Neural progenitor cell (in vitro differentiated cells): ENCODE measurements at places on chromosomes 4 and X. TPM values are rescaled to one million over a fixed set of nuclear protein-coding genes. Genes with fewer than 3 reads are reported as not detected.

DNA sequence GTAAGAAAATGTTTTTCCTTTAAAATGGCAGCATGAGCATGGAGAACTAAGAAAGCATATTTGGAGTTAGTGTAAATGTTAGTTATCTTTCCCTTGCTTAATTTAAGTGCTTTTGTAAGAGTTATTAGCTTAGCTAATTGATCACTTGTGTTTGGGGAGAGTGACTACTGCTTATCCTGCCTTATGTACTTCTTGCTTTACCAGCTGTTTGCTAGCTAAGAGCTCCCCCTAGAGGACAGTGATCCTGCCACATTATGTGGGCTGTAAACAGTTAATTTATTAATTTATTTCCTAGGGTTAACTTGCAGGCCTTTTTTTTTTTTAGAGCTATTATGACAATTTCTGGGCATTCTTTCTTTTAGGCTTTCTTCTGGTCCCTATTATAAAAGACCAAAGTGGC is 435.8 kb downstream of the MAGEB5 start:
- no peaks in the 10 kb centered on the region for H3K27me3 ChIP-seq
- no peaks in the 10 kb centered on the region for H3K36me3 ChIP-seq
- H3K27ac ChIP-seq = no peak overlapping the region
- no peak for DNase-seq
- no peaks in the 10 kb centered on the region for H3K4me1 ChIP-seq
- no peak overlapping the region for H3K4me3 ChIP-seq

DNA sequence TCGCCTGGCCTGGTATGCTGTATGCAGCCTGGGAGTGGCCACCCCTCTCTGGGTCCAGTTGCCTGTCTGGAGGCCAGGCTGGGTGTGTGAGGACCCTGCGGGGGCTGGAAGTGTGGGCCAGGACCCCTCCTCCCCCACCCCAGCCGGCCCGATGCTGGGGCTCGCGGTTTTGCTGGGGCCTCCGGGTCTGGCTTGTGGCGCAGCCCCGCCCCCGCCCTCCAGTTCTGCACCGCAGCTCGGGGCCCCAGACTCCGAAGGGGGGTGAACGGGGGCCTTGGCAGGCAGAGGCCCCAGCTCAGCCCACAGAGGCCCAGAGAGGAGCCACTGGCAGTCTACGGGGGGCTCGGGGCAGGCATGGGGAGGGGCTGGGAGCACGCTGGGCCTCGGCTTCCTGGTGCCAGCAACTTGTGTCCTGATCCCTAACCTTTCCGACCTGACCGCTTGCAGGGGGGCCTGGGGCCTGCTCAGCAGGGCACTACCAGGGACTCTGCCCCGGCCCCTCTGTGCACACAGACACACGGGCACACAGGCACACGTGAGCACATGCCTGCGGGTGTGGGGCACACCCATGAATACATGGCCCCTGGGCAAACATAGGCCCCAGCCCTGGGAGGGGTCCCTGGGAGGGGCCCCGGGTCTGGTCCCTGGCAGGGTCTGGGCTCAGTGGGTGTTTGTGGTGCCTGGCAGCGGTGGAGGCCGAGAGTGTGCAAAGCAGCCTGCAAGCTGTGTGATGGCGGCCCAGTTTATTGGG is 21.4 kb upstream of the FGFR3 start:
- peaks cover 22% of the 10 kb centered on the region for H3K27me3 ChIP-seq
- peaks cover 64% of the 10 kb centered on the region for H3K4me1 ChIP-seq
- no peaks in the 10 kb centered on the region for H3K36me3 ChIP-seq
- no peak for DNase-seq
- no peak overlapping the region for H3K4me3 ChIP-seq

Gene DDIT4L
- total RNA-seq = 26.9 and 45.9 TPM in 2 replicates

Gene MAGED4
- total RNA-seq = 48.2 and 68.0 TPM in 2 replicates
